Naive thymus-derived CD8-positive, alpha-beta T cell (primary cell): ENCODE measurements at places on chromosomes 16 and 17. TPM values are rescaled to one million over a fixed set of nuclear protein-coding genes. Genes with fewer than 3 reads are reported as not detected.

NARF gene
- 70.1 TPM for total RNA-seq

ADAD2 gene
- total RNA-seq = not detected

DNA sequence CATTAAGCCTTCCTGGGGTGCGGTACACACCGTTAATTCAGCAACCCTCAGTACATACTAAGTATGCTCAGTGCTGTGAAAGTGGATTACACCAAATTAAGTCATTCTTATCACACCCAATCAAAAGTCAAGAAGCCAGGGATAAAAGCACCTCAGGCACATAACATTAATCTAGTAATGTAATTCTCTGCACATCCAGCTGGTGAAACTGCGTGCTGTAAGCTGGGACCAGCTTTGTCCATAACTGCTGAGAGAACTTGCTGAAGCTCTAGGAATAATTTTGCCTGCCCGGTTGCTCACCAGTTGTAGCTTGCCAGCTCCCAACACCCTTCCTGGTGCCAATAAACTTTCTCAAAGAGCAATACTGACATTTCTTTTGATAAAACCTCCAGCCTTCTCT, 44.9 kb downstream of the SLC47A1 start:
- no peaks in the 10 kb centered on the region for H3K36me3 ChIP-seq
- H3K27me3 ChIP-seq = peaks cover 22% of the 10 kb centered on the region
- H3K4me3 ChIP-seq = no peak overlapping the region
- DNase-seq = no peak
- H3K27ac ChIP-seq = no peak overlapping the region

- peaks cover 16% of the 10 kb centered on the region for H3K4me1 ChIP-seq
- peak; percentile 75 for DNase-seq
- H3K36me3 ChIP-seq = peaks cover 3% of the 10 kb centered on the region
- peaks cover 21% of the 10 kb centered on the region for H3K27me3 ChIP-seq
- peak overlapping the region; percentile 71 for H3K4me3 ChIP-seq
Observed at GRCh38 chr17:41548844-41549595, 20.9 kb upstream of the KRT19 start.

DNA sequence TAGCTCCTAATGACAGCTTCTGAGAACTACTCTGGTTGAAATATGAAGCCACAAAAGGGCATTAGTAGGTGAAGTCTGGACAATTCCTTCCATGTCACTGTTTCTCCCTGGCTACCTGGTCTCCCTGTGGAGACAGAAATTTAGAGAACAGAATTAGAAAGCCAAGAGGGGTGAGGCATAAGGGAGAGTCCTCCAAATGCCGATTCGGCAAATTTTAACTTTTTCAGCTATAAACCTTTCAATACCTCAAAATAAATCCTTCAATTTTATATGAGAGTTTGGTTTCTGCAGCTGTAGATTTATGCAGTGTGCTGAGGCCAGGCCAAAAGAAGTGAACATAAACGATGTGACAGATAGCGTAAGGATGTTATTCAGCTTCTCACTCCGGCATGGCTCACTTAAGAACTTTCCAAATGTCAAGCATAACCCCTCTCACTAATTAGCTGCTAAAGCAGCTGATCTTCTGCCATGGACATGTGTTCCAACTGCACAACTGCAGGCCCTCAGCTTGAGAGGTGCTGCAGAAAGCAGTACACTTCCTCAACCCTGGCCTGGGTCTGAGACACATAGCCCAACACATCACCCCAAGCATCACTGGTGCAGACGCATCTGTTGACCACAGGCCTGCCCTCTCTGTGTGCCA, 247.9 kb upstream of the SOX9 start:
- no peaks in the 10 kb centered on the region for H3K4me1 ChIP-seq
- no peaks in the 10 kb centered on the region for H3K27me3 ChIP-seq
- H3K4me3 ChIP-seq = no peak overlapping the region
- no peak overlapping the region for H3K27ac ChIP-seq
- no peak for DNase-seq

DNA sequence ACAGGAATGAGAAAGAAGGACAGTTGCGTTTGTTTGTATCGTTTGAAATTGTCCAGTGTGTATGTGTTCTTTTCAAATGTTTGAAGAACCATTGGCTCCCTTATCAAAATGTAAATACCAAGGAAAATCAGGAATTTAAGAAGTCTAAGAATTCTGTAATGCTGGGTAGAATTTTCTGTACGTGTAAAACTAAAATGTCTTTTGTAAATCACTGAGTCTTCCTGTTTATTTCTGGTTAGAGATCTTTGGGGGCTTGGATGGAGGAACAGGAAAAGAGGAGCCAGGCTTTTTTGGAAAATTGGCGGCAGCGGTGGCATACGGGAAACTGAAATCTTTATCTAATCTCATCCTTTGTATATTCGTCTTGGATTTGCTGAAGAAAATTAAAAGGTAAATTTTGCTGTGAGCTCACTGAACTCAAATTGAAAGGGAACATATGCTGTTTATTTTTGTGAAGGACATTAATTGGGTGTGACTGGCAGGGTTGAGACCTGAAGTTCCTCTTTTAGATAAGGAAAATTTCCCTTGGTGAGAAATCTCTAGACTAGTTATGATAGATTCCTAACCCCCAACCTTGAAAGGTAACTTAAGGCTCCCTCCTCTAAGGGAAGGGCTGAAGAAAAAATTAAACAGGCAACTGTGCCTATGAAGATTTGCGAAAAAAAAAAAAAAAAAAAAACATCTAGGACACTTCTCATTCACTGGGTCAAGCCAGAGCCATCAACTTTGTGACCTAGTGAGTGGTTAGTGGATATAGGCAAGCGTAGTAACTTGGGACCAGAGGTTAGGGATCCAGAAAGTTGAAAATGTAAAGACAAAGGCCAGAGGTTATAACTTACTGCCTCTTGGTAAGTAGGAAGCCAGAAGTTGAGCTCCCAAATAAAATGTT, 10.8 kb downstream of the TAT start:
- H3K27ac ChIP-seq = peak overlapping the region; percentile 97
- H3K4me1 ChIP-seq = peaks cover 26% of the 10 kb centered on the region
- H3K27me3 ChIP-seq = no peaks in the 10 kb centered on the region
- no peak for DNase-seq

DNA sequence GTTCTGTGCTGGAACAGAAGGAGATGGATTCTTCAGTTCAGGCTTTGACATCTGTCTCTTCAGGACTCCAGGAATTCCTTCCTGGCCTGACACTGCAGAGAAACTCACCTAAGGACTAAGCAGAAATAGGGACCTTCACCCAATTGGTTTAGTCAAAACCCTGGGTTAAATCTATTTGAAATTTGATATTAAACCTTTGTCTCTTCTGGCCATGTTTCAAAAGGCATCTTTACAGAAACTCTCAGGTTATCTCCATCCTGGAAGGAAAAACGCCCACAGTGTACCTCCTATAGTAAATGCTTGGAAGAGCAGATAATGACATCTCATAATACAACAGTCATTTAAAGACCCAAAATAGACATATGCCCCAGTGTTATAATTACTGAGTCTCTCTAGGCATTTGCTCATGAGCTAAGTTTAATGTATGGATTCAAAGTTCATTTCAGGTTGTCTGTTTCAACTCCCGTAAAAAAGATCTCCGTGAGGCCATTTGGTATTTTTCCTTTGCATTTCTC, 5.6 kb upstream of the HOXB4 start:
- H3K4me1 ChIP-seq = peaks cover 50% of the 10 kb centered on the region
- H3K36me3 ChIP-seq = no peaks in the 10 kb centered on the region
- no peak for DNase-seq
- no peak overlapping the region for H3K27ac ChIP-seq
- H3K4me3 ChIP-seq = peak overlapping the region; percentile 10
- peaks cover 95% of the 10 kb centered on the region for H3K27me3 ChIP-seq

DNA sequence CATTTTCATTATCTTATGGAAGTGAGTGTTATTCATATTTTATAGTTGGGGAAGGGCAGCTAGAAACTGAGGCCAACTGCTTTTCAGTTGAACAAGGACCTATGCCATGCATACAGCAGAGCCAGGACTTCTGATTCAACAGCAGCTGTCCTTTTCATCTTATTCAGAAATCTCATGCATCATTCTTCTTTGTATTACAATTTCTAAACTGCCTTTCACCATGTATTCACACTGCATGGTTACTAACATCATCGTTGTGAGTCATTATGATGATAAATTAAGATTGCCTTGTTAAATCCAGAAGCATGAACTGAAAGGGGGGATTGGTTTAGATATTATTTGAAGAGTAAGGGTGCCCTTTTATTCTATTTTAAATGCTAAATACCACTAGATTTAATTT, 1470.1 kb upstream of the GOT2 start:
- no peaks in the 10 kb centered on the region for H3K27me3 ChIP-seq
- no peaks in the 10 kb centered on the region for H3K36me3 ChIP-seq
- H3K4me1 ChIP-seq = no peaks in the 10 kb centered on the region
- no peak for DNase-seq

- peaks cover 67% of the 10 kb centered on the region for H3K36me3 ChIP-seq
- no peak overlapping the region for H3K27ac ChIP-seq
- H3K4me3 ChIP-seq = no peak overlapping the region
- no peaks in the 10 kb centered on the region for H3K4me1 ChIP-seq
Observed at GRCh38 chr17:69287168-69287567, 39.8 kb downstream of the ABCA5 start.

DNA sequence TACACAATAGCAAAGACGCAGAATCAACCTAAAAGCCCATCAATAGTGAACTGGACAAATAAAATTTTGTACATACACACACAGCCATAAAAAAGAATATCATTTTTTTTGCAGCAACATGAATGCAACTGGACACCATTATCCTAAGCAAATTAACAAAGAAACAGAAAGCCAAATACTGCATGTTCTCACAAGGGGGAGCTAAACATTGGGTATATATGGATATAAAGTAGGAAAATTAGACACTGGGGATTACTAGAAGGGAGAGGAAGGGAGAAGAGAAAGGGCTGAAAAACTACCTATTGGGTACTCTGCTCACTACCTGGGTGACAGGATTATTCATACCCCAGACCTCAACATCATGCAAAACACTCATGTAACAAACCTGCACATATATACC, 28.2 kb downstream of the ADAMTS18 start:
- DNase-seq = no peak
- no peaks in the 10 kb centered on the region for H3K36me3 ChIP-seq
- H3K27ac ChIP-seq = no peak overlapping the region

DNA sequence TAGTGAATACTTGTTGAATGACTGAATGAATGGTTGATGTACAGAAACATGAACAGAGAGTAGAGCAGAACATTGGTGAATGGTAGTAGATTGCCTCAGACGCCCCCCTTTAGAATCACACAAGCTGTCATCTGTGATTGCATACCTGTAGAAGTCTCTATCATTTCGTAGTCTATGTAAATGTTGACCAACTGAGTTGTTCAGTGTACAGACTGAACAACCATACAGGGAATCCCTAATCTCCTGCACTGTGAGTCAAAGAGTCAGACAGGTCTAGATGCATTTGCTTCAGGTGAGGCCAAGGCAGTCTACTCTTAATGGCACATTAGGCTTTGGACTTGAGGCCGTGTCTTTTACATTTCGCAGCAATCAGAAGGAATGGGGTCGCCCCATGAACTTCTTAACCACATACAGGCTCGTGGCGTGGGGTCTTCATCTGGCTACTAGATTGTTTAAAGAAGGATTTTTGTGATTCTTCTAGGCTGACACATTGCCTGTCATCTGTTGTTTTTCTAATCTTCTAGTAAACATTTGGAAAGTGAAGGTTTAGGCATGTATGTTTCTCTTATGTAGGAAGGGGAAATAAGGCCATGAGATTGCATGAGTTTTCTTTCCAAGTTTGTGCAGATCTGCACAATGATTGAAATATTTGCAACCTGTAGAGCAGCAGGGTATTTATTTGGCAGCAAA, 157.4 kb downstream of the WWOX start:
- H3K27ac ChIP-seq = no peak overlapping the region
- H3K36me3 ChIP-seq = no peaks in the 10 kb centered on the region
- no peak overlapping the region for H3K4me3 ChIP-seq
- DNase-seq = no peak

DNA sequence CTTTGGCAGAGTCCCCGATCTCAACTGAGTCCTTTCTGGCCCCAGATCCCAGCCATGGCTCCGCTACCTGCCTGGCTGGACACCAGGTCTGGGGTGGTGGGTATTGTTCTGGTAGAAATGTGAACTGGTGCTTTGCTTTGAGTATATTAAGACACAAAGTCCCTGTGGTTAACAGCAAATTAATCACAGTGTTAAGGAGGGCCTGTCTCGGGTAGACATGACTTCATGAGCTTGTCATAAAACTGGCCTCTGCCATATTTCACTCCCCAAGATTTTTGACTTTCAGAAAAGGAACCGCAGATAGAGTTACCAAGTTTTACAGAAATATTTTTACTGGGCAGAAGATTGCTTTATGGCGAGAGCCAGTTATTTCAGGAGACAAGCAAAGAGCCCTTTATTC, 19.5 kb downstream of the NKD1 start:
- peaks cover 30% of the 10 kb centered on the region for H3K4me1 ChIP-seq
- H3K36me3 ChIP-seq = no peaks in the 10 kb centered on the region
- no peak overlapping the region for H3K27ac ChIP-seq
- DNase-seq = no peak
- H3K4me3 ChIP-seq = no peak overlapping the region
- no peaks in the 10 kb centered on the region for H3K27me3 ChIP-seq

SLC6A2 gene
- total RNA-seq = not detected

DNA sequence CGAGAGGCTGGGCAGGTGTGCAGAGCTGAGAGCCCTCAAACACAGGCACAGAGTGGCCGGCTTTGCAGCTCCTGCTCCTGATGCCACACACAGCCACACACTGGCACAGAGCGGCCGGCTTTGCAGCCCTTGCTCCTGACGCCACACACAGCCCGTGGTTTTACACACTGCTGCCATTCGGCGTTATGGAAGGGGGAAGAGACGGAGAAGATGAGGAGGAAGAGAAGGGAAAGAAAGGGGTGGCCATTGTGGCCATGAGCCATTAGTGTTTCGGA, 26.8 kb downstream of the WSCD1 start:
- H3K4me1 ChIP-seq = no peaks in the 10 kb centered on the region
- no peaks in the 10 kb centered on the region for H3K36me3 ChIP-seq
- peaks cover 4% of the 10 kb centered on the region for H3K27me3 ChIP-seq
- no peak for DNase-seq

- peak overlapping the region; percentile 69 for H3K27ac ChIP-seq
- no peak overlapping the region for H3K4me3 ChIP-seq
- no peaks in the 10 kb centered on the region for H3K27me3 ChIP-seq
- peaks cover 45% of the 10 kb centered on the region for H3K4me1 ChIP-seq
- no peaks in the 10 kb centered on the region for H3K36me3 ChIP-seq
Observed at GRCh38 chr17:17732892-17733670, 51.8 kb downstream of the RAI1 start.

GRCh38 chr17:39195568-39196160, 1.8 kb downstream of the CACNB1 start:
- no peak for DNase-seq
- peaks cover 18% of the 10 kb centered on the region for H3K36me3 ChIP-seq
- H3K27me3 ChIP-seq = no peaks in the 10 kb centered on the region
- peak overlapping the region; percentile 97 for H3K4me3 ChIP-seq
- peaks cover 23% of the 10 kb centered on the region for H3K4me1 ChIP-seq

DNA sequence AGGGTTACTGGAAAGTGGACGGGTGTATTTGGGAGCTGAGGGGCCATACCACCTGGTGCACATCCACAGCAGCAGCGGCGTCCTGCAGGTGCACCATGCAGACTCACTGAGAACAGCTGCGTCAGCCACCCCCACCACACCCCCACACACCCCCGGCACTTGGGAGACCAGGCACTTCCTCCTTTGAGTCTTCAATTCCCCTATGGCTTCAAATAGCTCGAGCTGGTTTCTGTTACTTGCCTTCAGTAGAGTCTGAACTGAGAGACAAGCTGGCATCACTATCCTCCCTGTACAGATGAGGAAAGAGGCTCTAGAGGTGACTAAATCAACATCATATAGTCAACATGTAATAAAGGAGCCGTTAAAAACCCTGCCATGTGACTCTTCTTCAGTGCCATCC, 15.4 kb downstream of the CUEDC1 start:
- peaks cover 12% of the 10 kb centered on the region for H3K27me3 ChIP-seq
- H3K4me3 ChIP-seq = no peak overlapping the region
- no peaks in the 10 kb centered on the region for H3K36me3 ChIP-seq
- no peak for DNase-seq

KRT28 gene
- total RNA-seq = not detected
